ENCODE measurements at places on chromosomes 13 and 19. TPM values are rescaled to one million over a fixed set of nuclear protein-coding genes. Genes with fewer than 3 reads are reported as not detected.
A peak's percentile ranks its signal among the peaks of the same experiment; 100 is the strongest.

- DNase-seq = peak; percentile 72
- no peaks in the 10 kb centered on the region for H3K36me3 ChIP-seq
- peaks cover 35% of the 10 kb centered on the region for H3K4me1 ChIP-seq
- H3K27ac ChIP-seq = peak overlapping the region; percentile 94
- H3K27me3 ChIP-seq = no peaks in the 10 kb centered on the region
Observed at GRCh38 chr19:6802336-6803035, 30.0 kb downstream of the VAV1 start.

- DNase-seq = peak; percentile 88
- H3K36me3 ChIP-seq = no peaks in the 10 kb centered on the region
- no peaks in the 10 kb centered on the region for H3K4me1 ChIP-seq
- H3K27me3 ChIP-seq = no peaks in the 10 kb centered on the region
- H3K4me3 ChIP-seq = peak within 1 kb of the TSS; percentile 74
- peak within 1 kb of the TSS; percentile 68 for H3K27ac ChIP-seq
Observed at GRCh38 chr19:37719111-37719926, at the start of gene ZNF607. TSS of gene ZNF607 (minus strand) at chr19:37719761. CDS start at chr19:37711618, 8,143 bp downstream.

GRCh38 chr19:14349426-14349825 is 31.8 kb upstream of the ADGRE5 start:
- H3K4me1 ChIP-seq = no peaks in the 10 kb centered on the region
- H3K4me3 ChIP-seq = no peak overlapping the region

Gene USHBP1
- not detected for total RNA-seq

Gene ZNF845
- total RNA-seq = 8.6 TPM

- H3K4me3 ChIP-seq = no peak overlapping the region
- H3K4me1 ChIP-seq = no peaks in the 10 kb centered on the region
- no peaks in the 10 kb centered on the region for H3K36me3 ChIP-seq
- no peak for DNase-seq
- H3K27ac ChIP-seq = no peak overlapping the region
Observed at GRCh38 chr19:37975596-37976515, 68.8 kb downstream of the SIPA1L3 start.

DNA sequence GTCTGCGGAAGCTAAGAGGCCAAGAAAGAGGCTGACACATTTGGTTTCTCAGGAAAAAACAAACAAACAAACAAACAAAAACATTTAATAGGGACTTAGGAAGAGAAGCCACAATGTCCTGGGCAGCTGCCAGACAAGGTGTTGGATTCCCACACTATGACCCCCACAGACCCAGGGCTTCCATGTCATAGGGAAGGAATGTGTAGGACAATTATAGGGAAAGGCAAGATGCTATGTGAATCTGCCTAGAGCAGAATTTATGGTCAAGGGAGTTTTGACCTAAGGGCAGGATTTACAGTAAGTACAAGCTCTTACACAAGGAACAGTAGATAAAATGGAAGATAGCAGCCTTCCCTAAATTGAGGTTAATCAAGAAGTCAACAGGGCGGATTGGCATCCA is 9.1 kb upstream of the CDADC1 start:
- peaks cover 3% of the 10 kb centered on the region for H3K27me3 ChIP-seq
- H3K36me3 ChIP-seq = no peaks in the 10 kb centered on the region
- no peak for DNase-seq
- H3K27ac ChIP-seq = no peak overlapping the region
- H3K4me1 ChIP-seq = no peaks in the 10 kb centered on the region
- no peak overlapping the region for H3K4me3 ChIP-seq

Gene ZNF571
- 3.9 TPM for total RNA-seq

- DNase-seq = no peak
- H3K4me1 ChIP-seq = peaks cover 15% of the 10 kb centered on the region
- no peaks in the 10 kb centered on the region for H3K27me3 ChIP-seq
Observed at GRCh38 chr19:55116859-55117662, at the start of gene PPP1R12C. TSS of gene PPP1R12C (minus strand) at chr19:55117637. CDS start at chr19:55117543, 94 bp downstream.

DNA sequence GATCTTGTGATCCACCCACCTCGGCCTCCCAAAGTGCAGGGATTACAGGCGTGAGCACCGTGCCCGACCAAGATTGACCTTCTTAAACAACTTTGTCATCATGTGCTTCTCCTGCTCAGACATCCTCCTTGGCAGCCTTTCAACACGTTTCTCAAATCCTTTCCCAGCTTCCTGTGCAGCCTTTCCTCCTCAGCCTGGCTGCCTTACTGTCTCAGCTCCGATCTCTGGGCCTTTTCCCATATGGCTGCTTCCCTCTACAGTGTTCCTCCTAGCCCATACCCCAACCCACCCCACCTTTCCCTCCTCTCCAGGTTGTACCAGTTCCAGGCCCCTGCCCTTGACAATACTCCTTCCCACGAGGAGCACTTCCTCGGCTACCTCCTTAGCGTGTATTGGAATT is 7.2 kb downstream of the PHF11 start:
- no peaks in the 10 kb centered on the region for H3K4me1 ChIP-seq
- H3K27me3 ChIP-seq = no peaks in the 10 kb centered on the region
- H3K36me3 ChIP-seq = no peaks in the 10 kb centered on the region
- H3K27ac ChIP-seq = no peak overlapping the region
- H3K4me3 ChIP-seq = no peak overlapping the region
- DNase-seq = no peak

GRCh38 chr13:33235564-33235963 is 50.0 kb downstream of the STARD13 start:
- H3K4me3 ChIP-seq = no peak overlapping the region
- H3K36me3 ChIP-seq = no peaks in the 10 kb centered on the region
- no peak overlapping the region for H3K27ac ChIP-seq
- DNase-seq = no peak
- H3K27me3 ChIP-seq = no peaks in the 10 kb centered on the region

Gene GRIN3B
- total RNA-seq = not detected

- H3K4me1 ChIP-seq = no peaks in the 10 kb centered on the region
- no peak overlapping the region for H3K4me3 ChIP-seq
- H3K36me3 ChIP-seq = no peaks in the 10 kb centered on the region
- DNase-seq = no peak
Observed at GRCh38 chr13:29435125-29435911, 160.2 kb downstream of the SLC7A1 start.

DNA sequence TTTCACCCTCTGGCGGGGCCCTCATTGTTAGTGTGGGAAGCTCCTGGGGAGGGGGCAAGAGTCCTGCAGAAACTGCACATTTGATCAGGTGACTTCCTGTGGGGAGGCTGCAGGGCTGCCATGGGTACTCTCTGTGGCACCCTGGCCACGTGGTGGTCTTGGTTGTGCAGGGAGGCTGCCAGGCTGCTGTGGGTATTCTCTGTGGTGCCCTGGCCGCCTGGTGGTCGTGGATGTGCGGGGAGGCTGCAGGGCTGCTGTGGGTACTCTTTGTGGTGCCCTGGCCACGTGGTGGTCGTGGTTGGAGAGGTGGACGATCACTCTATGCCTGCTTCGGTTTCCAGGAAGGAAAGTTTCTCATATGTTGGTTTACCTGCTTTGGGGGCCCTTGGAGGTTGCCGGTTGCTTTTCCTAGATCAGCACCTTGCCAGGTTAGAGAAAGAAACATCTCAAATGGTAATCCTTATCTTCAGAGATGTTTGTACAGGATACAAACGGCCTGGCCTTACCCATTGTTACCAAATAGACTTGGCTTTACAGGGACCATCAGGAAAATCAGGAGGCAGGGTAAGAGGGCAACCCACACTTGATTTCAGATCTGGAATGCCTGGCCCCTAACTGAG is 22.9 kb downstream of the TEX29 start:
- H3K36me3 ChIP-seq = no peaks in the 10 kb centered on the region
- H3K27ac ChIP-seq = no peak overlapping the region
- no peaks in the 10 kb centered on the region for H3K4me1 ChIP-seq
- no peaks in the 10 kb centered on the region for H3K27me3 ChIP-seq
- no peak overlapping the region for H3K4me3 ChIP-seq
- no peak for DNase-seq

DNA sequence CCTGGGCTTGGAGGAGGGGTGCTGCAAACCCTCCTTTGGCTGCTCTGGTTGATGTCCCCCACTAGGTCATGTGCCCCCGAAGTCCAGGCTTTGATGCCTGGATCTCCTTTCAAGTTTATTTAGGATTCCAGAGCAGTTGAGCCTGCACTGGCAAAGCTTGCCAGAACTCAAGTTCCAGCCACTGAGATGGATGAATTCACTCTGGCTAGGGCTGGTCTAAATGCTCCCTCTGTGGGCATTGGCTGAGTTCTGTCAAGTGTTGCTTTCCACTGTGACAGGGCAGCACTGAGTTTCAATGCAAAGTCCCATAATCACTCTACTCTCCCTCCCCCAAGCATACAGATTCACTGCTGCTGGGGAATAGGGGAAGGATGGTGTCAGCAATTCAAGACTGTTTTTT is 17.8 kb upstream of the LMO7 start:
- no peak overlapping the region for H3K4me3 ChIP-seq
- DNase-seq = no peak
- H3K27ac ChIP-seq = no peak overlapping the region
- H3K36me3 ChIP-seq = no peaks in the 10 kb centered on the region
- H3K4me1 ChIP-seq = peaks cover 6% of the 10 kb centered on the region
- H3K27me3 ChIP-seq = no peaks in the 10 kb centered on the region

DNA sequence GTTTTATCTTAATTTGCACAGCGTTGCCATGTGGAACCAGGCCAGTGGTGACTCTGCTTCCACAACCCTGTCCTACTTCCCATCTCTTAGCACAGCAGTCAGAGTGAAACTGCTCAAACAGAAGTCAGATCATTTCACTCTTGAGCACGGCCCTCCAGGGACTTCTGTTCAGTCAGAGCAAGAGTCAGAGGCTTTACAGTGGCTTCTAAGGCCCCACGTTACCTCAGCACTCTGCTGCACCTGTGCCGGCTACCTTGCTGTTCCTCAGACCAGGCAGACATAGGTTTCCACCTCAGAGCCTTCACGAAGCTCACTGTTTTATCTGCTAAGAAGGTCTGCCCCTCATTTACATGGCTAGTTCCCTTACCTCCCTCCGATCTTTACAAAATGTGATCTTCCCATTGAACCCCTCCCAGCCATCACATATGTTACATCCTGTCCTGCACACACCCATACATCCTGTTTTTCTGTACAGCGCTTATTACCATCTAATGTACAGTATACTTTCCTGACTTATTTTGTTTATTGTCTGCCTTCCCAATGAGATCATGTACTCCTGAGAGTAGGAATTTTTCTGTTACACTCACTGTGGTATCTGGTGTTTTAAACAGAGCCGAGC is 41.6 kb downstream of the TM9SF2 start:
- no peak overlapping the region for H3K27ac ChIP-seq
- peaks cover 32% of the 10 kb centered on the region for H3K36me3 ChIP-seq
- DNase-seq = no peak
- H3K27me3 ChIP-seq = no peaks in the 10 kb centered on the region
- H3K4me3 ChIP-seq = no peak overlapping the region

Gene TBC1D4
- 9.8 TPM for total RNA-seq

DNA sequence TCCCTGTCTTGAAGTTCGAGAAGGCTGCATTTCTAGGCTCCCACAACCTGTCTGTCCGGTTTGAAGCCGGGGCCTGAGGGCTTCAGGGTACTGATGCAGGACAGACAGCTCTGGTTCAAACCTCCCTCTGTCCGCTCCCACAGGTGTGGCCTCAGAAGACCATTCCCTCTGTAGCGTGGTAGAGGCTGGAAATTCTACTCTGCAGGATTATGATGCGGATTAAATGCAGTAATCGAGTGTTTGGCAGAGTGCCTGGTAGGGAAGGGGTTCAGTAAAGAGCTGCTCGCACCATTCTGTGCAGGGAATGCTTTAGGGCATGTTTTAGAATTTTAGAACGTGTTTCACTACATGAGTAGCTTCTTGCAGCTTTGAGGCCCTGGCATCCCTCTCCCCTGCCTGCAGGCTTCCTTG is 30.5 kb downstream of the PPP1R37 start:
- no peaks in the 10 kb centered on the region for H3K36me3 ChIP-seq
- peak; percentile 74 for DNase-seq
- H3K4me1 ChIP-seq = peaks cover 19% of the 10 kb centered on the region
- peak overlapping the region; percentile 33 for H3K27ac ChIP-seq
- no peaks in the 10 kb centered on the region for H3K27me3 ChIP-seq

DNA sequence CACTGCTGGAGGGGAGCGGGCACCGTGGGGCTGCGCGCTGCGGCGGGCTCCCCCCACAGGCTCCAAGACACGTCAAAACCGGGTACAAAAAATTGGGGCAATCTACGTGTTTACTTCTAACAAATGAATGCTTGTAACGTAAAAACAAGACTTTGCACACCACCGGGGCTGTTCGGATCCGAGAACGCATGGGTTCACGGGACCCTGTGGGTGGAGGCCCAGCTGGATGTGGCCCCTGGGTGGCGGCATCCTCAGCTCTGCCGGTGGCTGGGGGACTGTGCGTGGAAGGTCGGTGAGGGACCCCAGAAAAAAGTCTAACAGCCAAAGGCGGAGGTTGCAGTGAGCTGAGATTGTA is 10.3 kb upstream of the SLC7A10 start:
- no peaks in the 10 kb centered on the region for H3K4me1 ChIP-seq
- H3K27me3 ChIP-seq = no peaks in the 10 kb centered on the region
- no peak for DNase-seq

GRCh38 chr13:42788601-42789000 is 7.2 kb downstream of the FAM216B start:
- H3K27ac ChIP-seq = no peak overlapping the region
- H3K4me3 ChIP-seq = no peak overlapping the region
- DNase-seq = no peak

- no peak overlapping the region for H3K27ac ChIP-seq
- peaks cover 6% of the 10 kb centered on the region for H3K4me1 ChIP-seq
- DNase-seq = peak; percentile 78
Observed at GRCh38 chr19:48506138-48506733, 5.4 kb downstream of the LMTK3 start.

DNA sequence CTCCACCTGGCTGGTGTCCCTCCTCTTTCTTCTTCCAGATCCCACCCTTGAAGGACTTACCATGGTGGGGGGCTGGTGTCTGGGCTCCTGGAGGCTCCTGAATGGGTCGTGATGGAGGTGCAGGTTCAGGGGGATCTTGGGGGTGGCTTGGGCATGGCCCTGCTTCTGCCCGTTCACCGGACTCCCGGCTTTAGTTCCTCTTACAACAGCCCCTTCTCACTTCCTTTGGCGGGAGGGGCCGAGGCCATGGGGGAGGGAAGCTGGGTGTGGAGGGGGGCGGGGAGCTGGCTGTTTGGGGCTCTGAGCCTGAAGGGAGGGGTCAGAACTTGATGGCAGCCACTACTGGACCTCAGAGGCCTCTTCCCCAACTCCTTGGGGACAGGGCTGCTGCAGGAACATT is at the start of gene MYO1F:
TSS of gene MYO1F (minus strand) at position 196 of the 400 bp plus-strand sequence. CDS start at position 63, 133 bp downstream.
- H3K4me3 ChIP-seq = no peak within 1 kb of the TSS
- peaks cover 15% of the 10 kb centered on the region for H3K4me1 ChIP-seq
- no peak within 1 kb of the TSS for H3K27ac ChIP-seq
- no peak for DNase-seq
- no peaks in the 10 kb centered on the region for H3K27me3 ChIP-seq

DNA sequence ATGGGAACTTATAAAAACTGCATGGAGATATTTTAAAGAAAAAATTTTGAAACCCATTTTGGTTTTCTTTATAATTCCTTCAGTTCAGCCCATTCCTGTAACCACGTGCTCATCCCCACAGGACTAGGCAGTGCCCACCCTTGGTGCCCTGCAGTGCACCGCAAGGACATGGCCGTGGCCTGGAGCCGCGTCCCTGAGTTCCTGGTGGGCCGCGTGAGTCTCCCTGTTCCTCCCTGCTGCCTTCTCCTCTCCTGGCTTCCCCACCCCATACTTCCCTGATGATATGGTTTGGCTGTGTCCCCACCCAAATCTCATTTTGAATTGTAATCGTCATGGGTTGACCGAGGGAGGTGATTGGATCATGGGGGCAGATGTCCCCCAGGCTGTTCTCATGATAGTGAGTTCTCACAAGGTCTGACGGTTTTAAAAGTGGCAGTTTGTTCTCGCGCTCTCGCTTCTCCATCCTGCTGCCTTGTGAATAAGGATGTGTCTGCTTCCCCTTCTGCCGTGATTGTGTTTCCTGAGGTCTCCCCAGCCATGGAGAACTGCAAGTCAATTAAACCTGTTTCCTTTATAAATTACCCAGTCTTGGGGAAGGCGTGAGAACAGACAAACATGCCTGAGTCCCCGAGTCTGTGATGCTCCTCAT is 31.6 kb upstream of the TFDP1 start:
- DNase-seq = no peak
- no peak overlapping the region for H3K4me3 ChIP-seq
- peaks cover 6% of the 10 kb centered on the region for H3K36me3 ChIP-seq
- H3K4me1 ChIP-seq = no peaks in the 10 kb centered on the region
- no peaks in the 10 kb centered on the region for H3K27me3 ChIP-seq
- H3K27ac ChIP-seq = no peak overlapping the region
